ENCODE measurements at places on chromosomes 3 and 15. TPM values are rescaled to one million over a fixed set of nuclear protein-coding genes. Genes with fewer than 3 reads are reported as not detected.

GRCh38 chr3:197533927-197534725 lies 21.6 kb downstream of the BDH1 start:
- no peak for DNase-seq

Gene ARNT2
- polyA plus RNA-seq, result not detected

Gene P2RY14
- polyA plus RNA-seq, result 60.3 TPM

GRCh38 chr15:25243800-25244097 lies 195.1 kb downstream of the UBE3A start:
- no peak for DNase-seq

Gene TLR9
- polyA plus RNA-seq, result 4.4 TPM

DNA sequence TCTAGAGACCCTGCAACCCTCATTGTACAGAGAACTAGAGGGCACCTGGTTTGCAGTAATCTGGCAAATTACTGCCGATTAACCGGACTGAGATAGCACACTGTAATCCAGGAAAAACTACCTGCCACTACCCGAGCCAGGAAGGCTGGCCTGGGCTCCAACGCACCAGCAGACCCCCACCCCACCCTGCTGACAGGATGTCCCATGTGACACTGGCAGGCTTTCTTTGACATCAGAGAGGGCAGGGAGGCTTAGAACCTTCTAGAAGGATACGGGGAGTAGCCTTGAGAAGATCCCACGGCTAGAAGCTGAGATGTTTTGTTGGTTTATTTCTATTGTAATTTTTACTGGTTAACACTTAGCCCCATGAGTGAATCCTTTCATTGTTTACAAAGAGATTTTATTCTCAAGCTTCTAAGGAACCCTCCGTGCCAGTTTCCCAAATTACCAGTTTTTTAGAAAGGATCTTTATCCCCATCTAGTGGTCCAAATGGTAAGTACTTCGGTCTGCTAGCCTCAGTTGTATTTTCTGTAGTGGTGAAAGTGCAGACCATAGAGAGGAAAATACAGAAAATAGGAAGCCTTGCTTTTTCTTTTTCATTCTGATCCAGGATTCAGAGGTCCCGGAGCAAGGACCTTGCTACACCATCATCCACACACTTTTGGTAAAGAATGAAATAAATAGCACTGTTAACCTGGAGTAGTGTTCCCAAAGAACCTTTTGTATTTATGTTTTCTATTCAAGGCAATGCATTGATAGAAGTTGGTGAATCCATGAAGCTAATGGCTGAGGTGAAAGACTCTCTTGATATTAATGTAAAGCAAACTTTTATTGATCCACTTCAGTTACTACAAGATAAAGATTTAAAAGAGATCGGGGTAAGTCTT lies 81.9 kb upstream of the ADAMTSL3 start:
- no peak for DNase-seq

DNA sequence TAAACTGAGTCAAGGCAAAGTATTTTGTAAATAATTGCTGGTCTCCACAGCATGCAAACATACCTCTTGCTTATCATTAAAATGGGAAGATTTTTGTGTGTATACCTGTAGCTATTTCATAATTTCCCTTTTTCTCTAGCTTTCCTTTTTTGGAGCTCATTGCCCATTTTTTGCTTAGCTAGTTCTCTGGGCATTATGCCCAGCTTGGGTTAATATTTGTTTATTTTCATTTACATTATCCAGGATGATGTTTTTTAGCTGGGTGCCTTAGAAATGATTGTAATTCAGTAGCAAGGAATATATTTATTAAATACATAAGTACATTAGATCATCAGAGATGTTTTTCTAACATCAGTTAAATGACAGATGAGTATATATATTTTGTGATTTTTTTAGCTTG lies 1271.7 kb upstream of the GBE1 start:
- DNase-seq, result no peak

Gene RHOV
- not detected for polyA plus RNA-seq

- no peak for DNase-seq
These were observed 1.3 kb downstream of the PLCH1 start for GRCh38 chr3:155743606-155744005.

DNA sequence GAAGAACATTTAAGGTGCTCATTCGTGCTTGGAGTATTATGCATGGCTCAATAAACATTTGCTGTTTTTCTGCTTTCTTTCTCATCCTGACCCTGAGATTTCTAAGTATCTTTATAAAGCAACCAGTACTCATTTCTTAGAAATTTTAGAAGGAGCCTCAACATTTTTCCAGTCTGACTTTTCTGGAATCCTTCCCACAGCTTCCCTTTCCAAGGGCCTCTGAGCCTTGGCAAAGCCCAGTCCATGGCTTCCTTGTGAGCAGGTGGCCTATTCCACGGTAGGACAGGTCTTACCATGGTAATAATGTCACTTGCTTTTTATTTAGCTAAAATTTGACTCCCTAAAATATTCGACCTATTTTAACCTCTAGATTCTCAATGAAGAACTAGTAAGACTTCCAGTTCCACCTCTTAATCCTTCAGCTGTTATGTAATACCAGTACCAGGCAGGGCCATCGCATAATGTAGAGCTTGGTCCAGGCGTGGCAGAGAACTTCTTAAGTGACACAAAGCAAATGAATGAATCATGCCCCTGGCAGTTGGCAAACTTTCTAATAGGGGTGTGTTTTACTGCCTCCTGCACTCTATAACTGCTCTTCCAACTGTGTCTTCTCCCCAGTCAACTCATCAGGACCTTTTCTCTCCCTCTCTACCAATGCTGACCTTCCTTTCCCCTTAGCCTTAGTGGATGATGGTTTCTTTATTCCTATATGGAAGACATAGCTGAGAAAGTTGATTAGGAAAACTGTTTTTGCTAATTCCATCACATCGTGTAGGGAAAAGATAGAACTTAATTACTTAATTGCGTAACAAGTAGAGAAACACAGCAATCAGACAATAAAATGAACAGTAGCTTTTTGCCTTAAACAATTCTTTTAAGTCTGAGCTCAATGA lies 894 bp upstream of the TM4SF4 start:
- no peak for DNase-seq

DNA sequence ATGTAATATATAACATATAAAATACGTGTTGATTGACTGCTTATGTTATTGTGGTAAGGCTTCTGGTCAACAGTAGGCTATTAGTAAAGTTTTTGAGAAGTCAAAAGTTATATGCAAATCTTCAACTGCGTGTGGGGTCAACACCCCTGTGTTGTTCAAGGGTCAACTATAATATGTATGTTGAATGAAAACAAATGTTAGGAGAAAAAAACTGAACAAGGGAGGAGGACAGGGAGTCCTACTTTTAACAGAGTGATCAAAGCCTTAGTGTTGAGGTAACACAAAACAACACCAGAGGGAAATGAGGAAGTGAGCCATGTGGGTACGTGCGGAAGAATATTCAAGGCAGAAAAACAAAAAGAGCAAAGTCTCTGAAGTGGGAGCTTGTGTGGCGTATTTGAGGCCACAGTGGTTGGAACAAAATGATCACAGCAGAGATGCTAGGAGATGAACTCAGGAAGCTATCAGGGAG lies 62.5 kb downstream of the SFMBT1 start:
- peak; percentile 69 for DNase-seq

DNA sequence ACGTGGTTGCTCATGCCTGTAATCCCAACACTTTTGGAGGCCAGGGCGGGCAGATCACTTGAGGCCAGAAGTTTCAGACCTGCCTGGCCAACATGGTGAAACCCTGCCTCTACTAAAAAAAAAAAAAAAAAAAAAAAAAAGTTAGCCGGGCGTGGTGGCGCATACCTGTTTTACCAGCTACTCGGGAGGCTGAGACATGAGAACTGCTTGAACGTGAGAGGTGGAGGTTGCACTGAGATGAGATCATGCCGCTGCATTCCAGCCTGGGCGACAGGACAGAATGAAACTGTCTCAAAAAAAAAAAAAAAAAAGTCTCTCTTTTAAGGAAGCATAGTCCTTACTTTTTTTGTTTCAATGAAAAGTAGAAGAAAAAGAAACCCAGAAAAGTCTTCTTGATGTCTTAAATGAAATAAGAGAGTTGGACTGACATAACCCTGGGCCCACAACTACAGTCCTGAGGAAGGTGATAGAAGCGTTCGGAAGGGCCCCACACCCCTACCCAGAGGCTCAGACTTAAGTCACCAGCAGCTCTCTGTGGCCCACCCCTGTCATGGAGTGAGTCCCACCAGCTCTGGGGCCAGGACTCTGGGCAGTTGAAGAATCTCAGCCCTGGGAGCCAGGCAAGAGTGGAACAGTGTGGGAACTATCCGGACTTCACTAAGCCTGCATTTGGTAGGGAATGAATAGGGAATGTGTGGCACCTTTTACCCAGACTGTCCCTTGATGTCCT lies 2.6 kb downstream of the NME9 start:
- no peak for DNase-seq

GRCh38 chr3:195255176-195255500 lies 15.8 kb downstream of the XXYLT1 start:
- DNase-seq, result no peak

DNA sequence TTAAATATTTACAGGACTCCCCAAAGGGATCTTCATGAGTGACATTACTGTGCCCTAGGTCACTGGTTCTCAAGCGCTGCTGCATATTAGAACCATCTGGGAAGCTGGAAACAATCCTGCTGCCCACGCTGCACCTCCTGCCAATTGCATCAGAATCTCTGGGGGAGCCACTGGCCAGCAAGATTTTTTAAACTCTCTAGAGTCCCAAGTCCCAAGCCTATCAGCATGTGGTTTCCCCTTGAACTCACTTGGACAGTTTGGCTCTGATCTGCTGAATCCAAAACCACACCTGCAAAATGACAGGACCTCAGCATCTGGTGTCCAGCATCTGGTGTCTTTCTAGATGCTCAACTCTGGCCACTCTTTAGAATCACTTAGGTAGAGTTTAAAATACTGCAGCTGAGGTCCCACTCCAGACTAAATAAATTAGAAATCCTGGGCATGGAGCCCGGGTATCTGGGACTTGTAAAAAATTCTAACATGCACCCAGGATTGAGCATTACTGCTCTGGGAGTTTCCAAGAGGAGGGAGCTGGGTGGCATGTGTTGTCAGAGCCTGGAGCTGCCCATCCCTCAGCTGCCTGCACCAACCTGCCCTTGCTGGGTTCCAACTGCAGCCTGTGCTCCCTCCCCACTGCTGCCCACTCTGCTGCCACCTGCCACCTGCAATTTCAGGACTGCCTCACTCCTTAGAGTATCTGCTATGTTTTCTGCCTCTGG lies 311.3 kb downstream of the SLC9A9 start:
- no peak for DNase-seq

Gene UPK1B
- not detected for polyA plus RNA-seq

DNA sequence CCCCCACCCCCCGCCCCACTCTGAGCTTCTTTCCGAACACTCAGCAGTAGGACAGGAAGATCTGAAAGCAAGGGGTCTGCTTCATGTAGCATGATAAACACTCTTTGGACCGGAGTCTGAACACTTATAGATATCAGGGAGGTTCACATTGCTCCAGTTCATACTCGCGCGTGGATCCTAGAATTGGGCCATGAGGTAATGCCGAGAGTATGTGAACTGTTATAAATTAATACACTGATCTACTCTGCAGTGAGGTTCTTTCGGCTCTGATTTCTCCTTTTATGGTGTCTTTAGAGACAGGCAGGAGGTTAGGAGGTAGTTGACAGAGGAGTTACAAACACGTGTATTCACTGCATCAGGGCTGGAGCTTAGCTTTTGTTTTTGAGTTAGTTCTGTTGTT lies 223.0 kb downstream of the THSD4 start:
- no peak for DNase-seq

- DNase-seq, result no peak
These were observed 110.2 kb downstream of the RORA start for GRCh38 chr15:61118885-61119284.

Gene SHF
- polyA plus RNA-seq, result 1.3 TPM

- no peak for DNase-seq
These were observed 68.3 kb downstream of the BOC start for GRCh38 chr3:113279686-113280085.

GRCh38 chr3:164641071-164641470 lies 437.2 kb downstream of the SI start:
- no peak for DNase-seq

GRCh38 chr15:31276596-31277298 lies 49.9 kb upstream of the KLF13 start:
- DNase-seq, result no peak

Gene MESP2
- polyA plus RNA-seq, result not detected

- DNase-seq, result no peak
These were observed 612.9 kb upstream of the TBL1XR1 start for GRCh38 chr3:177810162-177810623.

Gene PDIA5
- 4.4 TPM for polyA plus RNA-seq

GRCh38 chr3:139456386-139456785 lies 19.9 kb downstream of the RBP2 start:
- DNase-seq, result no peak

DNA sequence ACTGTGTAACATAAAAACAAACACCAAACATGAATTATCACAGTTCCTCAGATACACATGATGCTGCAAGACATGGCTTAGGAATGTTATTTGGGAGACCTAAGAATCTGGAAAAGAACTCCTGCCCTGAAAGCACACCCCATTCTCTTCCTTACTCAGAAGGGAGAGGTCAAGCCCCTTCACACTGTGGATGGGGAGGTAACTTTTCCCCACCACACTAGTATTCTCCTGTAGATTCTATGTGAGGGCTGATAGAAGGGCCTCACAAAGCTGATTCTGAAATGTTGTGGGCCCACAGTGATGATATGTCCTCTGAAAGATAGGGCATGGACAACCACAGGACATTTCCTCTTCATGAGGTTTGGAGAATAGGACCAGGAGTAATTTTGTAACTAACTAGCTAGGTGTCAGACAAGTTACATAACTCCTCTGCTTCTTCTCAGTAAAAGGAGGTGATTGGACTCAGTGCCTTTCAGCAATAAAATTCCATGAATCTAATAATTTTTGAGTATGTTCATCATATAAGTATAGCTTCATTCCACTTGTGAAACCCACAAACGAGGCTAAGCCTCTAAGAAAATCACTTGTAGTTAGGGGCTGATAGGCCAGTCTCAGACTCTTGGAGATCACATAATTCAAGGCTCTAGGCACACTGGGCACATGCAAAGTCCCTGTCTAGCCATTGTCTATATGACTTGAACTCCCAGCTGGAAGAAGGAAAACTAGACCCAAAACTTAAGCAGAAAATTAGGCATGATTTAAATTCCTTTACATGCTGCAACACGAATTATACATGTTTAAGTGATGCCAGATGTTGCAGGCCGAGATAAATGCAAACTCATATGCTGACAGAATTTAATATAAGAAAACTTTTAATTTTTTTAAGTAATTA lies 7.5 kb downstream of the PTX3 start:
- no peak for DNase-seq

Gene GNAI2
- polyA plus RNA-seq, result 669 TPM

GRCh38 chr3:27358372-27358771 lies 10.8 kb downstream of the NEK10 start:
- DNase-seq, result no peak
